NCI-H2081 treated with DMSO at 0.1 percent for 48 hours (cell line): ENCODE measurements at places on chromosomes 1 and 21.

DNA sequence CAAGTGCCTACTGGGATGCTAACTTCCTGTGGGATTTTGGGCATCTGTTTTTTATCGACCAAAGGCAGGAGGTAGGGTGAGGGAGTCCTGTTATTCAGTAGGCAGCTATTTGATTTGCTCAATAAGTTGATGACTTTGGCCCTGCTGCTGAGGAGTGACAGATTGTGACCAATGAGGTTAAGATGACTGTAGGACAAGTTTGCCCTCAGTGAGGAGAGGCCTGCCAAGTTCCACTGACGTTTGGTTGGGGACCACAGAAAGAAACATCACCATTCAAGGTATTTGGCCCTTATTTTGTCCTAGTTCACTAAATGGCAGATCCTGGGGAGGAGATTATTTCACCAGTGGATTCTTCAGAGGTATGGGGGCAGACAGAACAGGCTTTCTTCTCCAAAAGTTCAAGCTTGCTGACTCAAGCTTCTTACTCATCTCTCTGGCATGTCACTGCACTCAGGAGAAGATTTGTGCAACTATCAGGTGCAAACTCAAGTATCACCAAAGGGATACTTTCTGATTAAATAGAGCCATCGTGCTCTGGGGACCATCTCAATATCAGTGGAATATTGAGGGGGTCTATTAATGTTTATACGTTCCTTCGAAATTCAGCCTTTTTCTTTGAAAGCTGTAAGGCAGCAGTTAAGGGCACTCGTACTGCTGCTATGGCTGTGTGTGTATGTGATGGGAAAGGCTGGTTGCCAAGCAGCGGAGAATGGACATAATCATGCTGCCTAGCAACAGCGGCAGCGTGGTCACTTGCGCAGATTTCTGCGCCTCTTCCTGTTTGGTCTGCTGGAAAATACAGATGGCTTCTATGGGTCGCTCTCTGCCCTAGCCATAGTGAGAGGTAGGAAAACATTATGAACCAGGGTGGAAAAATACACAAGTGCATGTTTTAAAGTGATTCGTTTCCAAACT lies 78.7 kb downstream of the PBX1 start:
- DNase-seq: no peak

GRCh38 chr1:41427122-41427913 lies 57.2 kb downstream of the EDN2 start:
- no peak for DNase-seq

DNA sequence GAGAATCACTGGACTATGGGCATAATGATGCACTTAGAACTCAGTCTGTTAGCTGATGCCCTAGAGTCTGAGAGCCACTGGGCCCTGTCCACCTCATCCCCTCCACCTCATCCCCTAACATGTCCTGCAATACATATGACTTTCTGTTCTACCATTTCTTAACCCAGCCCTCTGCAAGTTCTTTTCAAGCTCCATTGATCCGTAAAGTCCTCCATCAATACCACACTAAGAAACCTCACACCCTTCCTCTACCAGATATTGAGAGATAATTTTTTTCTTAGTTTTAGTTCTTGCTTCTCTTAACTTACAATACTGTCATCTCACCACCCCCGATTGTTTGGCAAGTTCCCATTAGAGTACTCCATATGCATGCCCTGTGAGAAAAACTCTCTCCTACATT lies 22.1 kb downstream of the FCRL4 start:
- DNase-seq: no peak

DNA sequence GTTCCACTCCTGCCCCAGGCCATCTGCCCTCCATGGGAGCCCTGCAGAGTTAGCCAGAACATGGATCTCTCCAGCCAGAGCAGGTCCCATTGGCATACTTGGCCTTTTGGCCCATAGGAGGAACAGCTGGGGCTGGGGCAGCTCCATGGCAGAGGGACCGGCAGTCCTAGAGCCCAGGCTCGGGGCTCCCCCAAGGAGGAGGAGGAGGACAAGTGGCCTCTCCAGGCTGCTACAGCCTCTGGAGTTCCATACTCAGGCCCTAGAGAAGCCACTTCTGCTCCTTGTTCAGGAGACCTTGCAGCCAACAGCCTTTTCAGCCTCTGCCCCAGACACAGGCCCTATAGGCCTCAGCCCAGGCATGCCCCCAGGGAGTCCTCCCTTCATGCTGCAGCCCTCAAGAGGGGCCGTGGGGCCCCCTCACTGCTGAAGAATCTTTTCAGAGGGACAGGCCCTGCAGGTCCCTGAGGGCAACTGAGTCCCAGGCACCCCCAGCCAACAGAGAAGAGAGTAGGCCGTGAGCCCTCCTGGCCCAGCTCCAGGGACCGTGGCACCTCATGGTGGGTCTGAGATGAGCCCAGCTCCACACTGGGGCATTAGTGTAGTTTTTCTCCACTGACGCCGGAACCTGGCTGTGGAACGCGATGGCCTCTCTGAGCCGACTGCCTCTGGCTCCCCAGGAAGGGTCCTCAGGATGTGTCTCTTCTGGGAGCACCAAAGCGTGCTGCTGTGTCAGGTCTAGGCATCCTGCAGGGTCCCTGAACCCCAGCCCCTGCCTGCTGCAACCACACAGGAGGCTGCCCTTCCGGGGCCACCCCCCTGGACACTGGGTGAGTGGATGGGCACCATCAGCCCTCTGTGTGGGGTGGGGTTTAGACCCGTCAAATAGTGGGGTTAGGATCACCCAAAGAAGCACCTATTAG lies 297.6 kb upstream of the VAMP3 start:
- DNase-seq: no peak

DNA sequence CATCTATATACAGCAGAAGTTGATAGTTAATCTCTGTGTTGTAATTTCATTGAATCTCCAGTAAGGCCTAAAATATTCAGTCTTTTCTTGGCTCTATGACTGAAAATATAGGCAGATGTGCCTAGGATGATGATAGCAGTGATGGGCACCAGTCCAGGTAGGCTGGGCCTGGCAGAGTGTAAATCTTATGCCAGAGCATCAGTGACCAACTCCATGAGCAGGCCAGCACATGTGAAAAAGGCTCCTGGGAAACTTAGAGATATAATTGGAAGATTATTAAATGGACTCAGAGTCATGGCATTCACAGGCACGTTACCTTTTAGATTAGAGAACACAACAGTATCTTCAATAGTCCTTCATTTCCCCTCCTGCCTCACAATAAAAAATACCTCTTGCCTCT lies 20.7 kb upstream of the CYYR1 start:
- no peak for DNase-seq

GRCh38 chr1:236516929-236517704 lies 6.7 kb upstream of the LGALS8 start:
- DNase-seq: no peak

- DNase-seq: no peak
These were observed 71.7 kb upstream of the ZBTB18 start for GRCh38 chr1:243979396-243979795.

DNA sequence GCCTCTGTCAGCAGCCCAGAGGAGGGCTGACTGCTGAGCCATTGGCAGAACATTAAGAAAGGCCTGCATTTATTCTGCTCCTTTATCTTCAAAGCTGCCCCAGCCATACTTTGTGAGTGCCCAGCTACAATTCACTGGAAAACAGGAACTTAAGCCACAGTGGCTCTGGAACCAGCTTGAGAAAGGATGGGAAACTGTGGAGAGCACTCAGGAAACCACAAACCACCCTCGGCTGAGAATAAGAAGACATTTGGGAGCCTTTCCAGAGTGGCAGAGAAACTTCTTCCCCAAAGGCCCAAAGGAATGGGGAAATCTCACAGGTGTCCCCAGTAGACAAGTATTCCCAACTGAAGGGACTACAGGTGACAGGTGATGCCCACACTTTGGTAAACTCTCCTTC lies 1.8 kb downstream of the LAMB3 start:
- no peak for DNase-seq

DNA sequence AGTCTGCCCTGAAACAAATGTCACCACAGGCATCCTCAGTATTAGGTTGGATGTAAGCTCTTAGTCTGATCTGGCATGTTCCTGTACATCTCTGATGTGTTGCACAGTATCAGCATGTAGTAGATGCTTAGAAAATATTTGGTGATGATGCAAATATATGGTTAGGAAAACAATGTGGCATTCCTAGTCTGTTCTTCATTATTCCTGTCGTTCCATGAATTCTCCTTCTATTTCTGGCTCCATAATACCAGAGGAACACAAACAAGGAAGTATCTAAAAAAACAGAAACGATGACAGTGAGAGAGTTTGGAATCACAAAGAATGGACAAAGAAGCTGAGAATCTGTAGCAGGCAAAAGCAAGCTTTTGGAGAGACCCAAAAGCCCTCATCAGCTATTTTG lies 236.6 kb downstream of the HHAT start:
- no peak for DNase-seq

DNA sequence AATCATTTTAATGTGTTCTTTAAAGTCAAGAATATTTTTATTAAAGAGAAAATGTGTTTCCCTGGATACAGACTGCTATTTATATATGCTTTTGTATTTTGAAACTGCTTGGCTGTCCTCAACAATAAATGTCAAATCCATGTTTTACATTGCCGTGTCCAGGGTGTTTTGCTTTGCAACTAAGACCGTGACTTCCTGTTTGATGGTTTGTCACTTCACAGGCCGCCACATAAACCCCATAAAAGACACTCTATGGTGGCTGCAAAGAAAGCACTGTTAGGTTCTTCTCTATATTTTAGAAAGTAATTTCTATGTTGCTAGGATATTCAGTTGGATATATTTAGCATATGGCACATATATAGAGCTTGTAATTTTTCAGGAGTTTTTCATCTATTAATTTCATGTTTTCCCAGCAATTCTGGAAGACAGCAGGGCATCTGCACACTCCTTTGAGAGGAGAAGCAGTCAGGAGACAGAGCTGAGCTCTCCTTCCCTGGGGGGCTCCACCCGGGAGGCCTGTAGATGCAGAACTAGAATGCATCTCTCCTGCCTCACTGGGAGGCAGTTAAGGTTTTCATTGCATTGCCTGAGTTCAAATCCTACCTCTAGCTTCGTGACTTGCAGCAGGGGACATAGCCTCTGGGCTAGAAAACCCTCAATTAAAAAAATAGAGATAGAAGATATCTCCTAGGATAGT lies 33.1 kb downstream of the PRDM2 start:
- DNase-seq: no peak

DNA sequence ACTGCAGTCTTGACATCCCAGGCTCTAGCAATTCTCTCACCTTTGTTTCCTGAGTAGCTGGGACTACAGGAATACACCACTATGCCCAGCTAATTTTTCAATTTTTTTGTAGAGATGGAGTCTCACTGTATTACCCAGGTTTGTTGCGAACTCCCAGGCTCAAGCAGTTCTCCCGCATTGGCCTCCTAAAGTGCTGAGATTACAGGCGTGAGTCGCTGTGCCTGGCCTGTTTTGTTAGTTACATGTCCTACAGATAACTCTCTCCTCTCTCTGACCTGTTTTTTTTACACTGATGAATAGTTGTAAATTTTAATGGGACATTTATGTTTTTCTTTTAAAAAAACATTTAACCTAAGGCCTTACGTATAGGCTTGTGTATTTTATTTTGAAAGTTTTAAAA lies 19.8 kb downstream of the PTBP2 start:
- no peak for DNase-seq

- no peak for DNase-seq
These were observed 30.7 kb downstream of the CD58 start for GRCh38 chr1:116540088-116540487.

DNA sequence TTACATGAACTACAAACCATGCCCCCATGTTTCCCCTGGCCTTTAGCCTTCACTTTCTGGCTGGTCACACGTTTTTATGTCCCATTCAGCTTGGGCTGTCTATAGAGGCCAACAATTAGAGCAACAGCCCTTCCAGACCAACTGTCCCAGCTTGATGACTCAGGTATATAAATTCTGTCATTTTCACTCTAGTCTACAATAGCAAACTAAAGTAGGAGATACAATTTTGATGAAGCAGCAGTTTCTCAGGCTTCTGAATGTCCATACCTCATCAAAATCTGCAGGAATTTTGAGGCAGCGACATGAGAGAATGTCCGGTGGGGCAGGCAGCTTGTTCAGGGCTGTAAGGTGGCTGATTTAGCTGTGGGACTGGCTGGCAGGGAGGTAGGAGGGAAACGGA lies 45.6 kb upstream of the VAV3 start:
- no peak for DNase-seq

- DNase-seq: no peak
These were observed 33.4 kb downstream of the PSMG1 start for GRCh38 chr21:39149882-39150281.

DNA sequence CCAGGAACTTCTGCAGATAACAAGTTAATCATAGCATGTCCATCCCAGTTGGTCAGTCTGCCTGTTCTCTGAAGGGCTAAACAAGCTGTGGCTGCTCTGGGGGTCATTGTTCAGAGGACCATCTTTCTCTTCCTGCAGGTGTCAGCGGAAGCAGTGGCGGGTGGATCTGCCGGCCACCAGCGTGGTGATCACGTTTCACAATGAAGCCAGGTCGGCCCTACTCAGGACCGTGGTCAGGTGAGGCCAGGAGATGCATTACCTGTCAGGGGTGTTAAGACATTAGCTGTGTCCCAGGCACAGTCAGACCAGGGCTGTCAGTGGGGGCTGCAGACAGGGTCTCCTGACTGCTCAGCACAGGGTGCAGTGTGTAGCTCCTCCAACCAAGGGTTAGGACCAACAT lies 168.8 kb downstream of the GALNT2 start:
- DNase-seq: no peak

DNA sequence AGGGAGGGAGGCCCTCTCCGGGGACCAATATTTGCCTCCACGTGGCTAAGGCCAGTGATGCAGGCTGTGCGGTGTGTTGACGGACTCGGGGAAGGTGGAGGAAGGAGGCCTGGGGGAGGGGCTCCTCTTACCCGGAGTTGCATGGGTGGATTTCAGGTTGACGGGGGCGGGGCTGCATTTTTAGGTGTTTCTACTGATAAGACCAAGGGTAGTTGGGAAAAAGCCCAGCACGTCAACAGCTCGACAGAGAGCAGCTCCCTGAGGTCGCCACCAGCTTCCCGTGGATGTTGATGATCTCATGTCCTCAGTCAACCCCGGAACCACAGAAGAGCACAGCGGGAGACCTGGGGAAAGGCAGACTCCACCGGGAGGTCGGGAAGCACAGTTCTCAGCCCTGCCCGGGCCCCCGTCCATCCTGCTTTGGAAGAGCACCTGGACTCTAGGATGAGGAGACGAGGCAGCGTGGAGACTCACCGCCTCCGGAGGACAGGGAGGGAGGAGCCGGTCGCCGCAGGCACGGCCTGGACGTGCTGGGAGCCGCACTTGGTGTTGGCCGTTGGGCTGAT lies 32.9 kb upstream of the COL6A1 start:
- DNase-seq: no peak

DNA sequence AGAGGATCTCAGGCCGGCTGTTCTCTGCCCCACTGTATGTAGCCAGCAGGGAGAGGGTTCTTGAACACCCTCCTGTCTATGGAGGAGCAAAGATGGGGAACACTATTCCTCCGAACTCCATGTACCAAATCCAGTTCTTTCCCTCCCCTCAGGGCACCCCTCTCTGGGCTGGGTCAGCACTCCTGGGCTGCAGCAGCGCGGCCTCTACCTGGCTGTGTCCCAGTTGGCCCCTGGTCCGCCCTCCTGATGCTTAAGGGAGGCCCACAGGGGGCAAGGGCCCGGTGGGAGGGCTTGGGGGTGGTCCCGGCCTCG lies 471 bp upstream of the ADPRS start:
- DNase-seq: no peak
